ENCODE measurements at places on chromosomes 12 and 14. TPM values are rescaled to one million over a fixed set of nuclear protein-coding genes. Genes with fewer than 3 reads are reported as not detected.

DNA sequence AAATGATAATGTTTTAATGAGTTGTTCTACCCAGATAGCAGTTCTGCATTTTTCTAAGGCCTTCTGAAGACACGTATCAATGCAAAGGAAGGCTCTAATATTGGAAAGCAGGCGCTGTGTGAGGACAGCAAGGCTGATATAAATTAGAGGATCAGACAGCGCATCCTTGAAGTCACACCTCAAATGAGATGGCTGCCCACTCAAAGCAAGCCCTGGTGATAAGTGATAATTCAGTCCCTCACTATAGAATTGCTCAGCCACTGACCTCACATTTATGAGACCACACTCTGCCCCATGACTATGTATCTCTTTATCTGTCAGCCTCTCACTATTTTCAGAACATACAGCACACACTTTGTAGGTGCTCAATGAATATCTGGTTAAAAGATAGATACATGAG, 62.4 kb downstream of the ARMH4 start:
- no peak for DNase-seq

GRCh38 chr12:738712-739111, 13.7 kb upstream of the WNK1 start:
- DNase-seq = no peak

DNA sequence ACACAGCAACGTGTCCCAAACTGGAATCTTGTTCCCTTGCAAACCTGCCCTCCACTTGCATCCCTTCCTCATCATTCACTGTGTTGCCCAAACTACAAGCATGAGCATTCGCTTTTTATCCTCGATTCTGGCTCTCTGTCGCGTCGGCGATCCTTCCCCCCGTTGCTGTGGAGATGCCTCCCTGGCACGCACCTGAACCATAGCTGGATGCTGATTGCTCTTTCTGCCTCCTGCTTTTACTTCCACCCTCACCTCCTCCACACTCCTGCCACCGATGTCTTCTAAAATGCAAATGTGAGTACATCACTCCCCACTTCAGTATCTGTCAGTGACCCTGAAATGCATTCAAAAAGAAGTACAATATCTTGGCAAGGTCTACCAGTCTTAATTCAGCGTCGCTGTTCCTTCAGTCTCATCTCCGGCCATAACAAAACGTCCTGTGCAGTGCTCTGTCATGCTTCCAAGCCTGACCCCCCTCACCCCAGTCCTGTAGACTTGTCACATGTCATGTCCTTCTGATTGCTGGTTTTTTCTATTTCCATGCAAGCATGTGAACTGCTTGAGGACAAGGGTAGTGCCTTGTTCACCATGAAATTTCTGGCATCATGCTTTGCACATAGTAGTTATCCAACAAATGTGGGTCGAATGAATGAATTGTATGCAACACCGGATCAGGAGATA, 2.5 kb upstream of the PPP2R5C start:
- DNase-seq = no peak

GRCh38 chr14:91418387-91419043, 895 bp upstream of the CCDC88C start:
- no peak for DNase-seq

GRCh38 chr14:96662116-96662970, 134.8 kb upstream of the VRK1 start:
- no peak for DNase-seq

Gene SPRYD3
- polyA plus RNA-seq = 20.8 TPM

DNA sequence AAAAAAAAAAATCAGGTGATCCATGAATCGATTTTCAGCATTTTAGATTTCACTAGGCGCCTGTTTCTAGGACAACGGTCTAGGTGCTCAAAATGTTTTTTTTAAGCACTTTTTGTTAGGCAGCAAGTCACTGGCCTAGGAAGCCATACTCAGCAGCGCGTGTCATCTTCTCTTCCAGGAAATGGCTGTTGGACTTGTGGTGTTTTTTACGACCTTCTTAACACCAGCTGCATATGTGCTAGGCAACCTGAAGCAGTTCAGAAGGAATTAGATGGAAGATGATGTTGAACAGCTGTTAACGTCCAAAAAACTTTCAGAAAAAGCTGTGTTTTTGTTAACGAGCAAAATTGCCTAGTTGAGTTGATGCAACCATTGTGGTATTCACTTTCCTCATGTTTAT, 868 bp downstream of the COX8C start:
- no peak for DNase-seq

GRCh38 chr12:69966839-69967238, 141.8 kb downstream of the MYRFL start:
- DNase-seq = no peak

DNA sequence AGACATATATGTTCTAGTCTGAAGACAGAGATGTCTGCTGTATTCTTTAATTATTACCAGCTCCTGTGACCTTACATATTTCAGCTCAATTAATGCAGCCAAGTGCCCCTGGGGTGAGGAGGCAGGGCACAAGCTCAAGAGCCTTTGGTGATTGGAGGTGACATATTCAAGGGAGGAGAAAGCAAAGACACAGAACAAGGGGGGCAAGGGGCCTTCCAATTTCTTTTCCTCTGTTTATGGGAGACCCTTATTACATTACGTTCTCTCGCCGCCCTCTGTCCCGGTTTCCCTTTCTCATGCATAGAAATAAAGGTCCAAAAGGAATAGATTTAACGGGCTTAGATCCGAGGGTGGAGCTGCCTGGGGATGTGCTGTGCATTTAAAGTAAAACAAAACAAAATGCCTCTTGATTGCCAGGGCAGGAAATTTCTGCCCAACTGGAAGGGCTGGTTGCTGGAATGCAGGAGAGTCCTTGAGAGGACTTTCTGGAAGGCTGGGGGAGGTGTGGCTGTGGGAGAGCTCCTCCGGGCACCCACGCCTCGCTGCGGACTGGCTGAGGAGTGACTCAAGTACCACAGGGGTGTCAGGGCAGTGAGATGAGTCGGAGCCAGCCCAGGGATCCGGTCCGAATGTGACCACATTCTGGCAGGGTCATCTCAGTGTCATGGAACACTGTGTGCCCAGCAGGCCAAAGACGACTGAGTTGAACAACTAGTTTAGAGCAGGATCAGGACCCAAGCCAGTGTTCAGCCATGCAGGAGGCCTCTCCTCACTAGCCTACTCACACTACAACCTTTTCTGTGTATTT, 32.1 kb upstream of the GSG1 start:
- no peak for DNase-seq

GRCh38 chr14:46344327-46344937, 307.1 kb downstream of the RPL10L start:
- DNase-seq = no peak

- no peak for DNase-seq
Measured at GRCh38 chr12:25323581-25323982, 72.9 kb upstream of the KRAS start.

DNA sequence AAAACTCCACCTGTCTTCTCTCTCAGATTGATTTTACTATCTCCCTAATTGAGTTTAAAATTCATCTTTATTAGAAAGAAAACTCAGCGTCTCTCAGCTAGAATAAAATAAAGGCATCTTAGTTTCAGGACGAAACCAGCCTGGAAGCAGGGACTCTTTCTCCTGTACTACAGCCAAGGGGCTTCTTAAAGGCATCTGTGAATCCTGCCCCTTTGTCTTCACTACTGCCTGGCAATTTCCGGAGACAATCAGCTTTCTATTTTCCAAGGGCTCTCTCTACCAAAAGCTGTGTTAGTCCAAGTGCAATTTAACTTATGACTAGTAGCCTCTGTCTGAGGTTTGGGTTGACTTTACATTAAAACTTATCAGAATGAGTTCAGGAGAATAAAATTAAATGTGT, 623.3 kb upstream of the FOXG1 start:
- DNase-seq = no peak

GRCh38 chr12:132284071-132284826, 45.1 kb downstream of the GALNT9 start:
- DNase-seq = no peak

GRCh38 chr14:96881713-96882112, 84.5 kb downstream of the VRK1 start:
- no peak for DNase-seq

- no peak for DNase-seq
Measured at GRCh38 chr14:81102217-81102616, 118.5 kb downstream of the GTF2A1 start.

Gene CTSG
- polyA plus RNA-seq = 0.68 TPM

GRCh38 chr12:72289633-72290032, 17.5 kb downstream of the TRHDE start:
- no peak for DNase-seq

DNA sequence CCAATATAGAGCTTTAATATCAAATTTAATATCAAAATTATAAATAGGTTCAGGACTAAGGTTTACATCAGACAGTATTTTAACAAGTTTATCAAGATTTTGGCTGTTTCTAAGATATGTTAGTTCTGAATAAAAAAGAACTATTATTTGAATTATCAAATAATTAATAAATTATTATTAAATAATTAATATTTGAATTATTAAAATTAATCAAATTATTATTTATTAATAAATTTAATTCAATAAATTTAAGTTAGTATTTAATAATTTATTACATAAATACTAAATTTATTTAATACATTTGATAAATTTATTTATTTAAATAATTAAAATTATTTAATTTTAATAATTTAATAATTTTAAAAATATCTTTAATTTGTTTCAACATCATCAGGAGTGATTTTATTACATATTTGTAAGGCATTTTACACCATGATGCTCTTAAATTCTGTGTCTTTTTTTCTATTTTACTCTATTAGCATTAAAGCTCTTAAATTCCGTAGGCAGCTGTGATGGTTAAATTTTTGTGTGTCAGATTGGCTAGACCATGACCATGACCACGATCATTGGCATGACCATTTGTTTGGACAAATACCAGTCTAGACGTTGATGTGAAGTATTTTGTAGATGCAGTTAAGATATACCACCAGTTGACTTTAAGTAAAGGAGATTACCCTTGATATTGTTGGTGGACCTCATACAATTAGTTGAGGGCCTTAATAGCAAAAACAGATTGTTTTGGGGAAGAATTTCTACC, 82.6 kb downstream of the BBS10 start:
- no peak for DNase-seq

DNA sequence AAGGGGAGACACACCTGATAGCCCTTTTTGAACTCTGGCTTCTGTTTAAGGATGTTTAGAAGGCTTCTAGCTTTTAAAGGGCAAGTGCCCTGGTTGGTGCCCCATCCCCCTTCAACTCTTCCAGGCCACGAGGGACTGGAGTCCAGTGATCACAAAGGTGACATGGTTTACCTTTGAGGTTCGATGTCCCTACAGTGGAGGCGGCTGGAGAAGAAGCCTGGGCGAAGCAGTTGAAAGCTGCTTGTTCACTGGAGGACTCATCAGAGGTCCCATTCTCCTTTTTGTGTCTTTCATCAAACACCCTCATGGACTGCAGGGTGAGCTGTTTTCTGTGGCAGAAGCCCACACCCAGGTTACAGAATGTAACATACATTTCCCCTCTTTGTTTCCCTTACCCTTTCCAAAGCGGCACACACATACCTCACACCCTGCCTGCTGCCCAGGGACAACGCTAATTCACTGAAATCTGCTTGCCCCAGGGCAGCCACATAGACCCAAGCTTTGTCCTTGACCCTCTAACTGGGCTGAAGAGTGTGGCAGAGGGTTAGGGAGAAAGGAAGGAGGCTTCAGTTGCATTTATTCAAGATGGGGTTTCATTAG, 7.7 kb downstream of the TBX3 start:
- no peak for DNase-seq

Gene RNASE1
- 199 TPM for polyA plus RNA-seq

Gene C12orf60
- polyA plus RNA-seq = 3.9 TPM

Gene CABP1
- 5.6 TPM for polyA plus RNA-seq

DNA sequence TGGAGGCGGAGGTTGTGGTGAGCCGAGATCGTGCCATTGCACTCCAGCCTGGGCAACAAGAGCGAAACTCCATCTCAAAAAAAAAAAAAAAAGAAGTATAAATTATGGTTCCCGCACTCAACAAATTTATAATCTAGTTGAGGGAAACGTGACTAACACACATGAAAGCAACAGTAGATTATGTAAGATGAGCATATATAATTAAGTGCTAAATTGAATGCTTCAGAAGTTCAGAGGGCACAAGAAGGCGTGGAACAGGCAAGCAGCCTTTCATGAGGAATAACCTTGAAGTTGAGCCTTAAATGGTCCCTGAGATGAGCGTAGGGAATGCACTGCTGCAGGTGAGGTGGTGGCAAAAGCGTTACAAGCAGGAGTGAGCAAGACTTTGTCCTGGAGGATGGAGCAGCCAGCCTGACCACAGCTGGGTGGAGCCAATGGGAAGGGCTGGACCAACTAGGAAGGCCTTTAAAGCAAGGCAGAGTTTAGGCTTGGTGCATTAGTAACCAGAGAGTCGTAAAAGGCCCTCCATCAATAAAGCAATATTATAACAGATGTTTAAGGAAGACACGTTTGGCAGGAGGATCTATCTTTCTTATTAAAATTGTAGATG, 30.6 kb upstream of the TUBA1A start:
- no peak for DNase-seq

DNA sequence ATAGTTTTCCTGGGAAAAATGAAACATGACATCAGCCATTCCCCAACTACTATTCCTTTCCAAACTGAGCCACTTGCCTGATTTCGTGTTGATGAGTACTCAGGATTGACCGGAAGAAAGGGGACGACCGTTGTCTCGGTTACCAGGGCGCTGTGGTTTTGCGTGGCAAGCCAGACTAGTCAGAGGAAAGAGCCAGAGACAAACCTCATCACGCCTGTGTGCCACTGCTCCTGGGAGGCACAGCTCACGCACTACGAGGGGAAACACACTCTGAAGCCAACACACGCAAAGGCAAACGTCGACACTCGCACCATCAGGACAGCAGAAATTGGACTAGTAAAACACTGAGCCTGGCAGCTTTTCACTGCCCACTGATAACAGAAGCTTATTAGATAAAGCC, 35.0 kb downstream of the GIT2 start:
- DNase-seq = no peak

Gene SPTB
- polyA plus RNA-seq = 16.4 TPM

Gene PIANP
- 10.7 TPM for polyA plus RNA-seq

DNA sequence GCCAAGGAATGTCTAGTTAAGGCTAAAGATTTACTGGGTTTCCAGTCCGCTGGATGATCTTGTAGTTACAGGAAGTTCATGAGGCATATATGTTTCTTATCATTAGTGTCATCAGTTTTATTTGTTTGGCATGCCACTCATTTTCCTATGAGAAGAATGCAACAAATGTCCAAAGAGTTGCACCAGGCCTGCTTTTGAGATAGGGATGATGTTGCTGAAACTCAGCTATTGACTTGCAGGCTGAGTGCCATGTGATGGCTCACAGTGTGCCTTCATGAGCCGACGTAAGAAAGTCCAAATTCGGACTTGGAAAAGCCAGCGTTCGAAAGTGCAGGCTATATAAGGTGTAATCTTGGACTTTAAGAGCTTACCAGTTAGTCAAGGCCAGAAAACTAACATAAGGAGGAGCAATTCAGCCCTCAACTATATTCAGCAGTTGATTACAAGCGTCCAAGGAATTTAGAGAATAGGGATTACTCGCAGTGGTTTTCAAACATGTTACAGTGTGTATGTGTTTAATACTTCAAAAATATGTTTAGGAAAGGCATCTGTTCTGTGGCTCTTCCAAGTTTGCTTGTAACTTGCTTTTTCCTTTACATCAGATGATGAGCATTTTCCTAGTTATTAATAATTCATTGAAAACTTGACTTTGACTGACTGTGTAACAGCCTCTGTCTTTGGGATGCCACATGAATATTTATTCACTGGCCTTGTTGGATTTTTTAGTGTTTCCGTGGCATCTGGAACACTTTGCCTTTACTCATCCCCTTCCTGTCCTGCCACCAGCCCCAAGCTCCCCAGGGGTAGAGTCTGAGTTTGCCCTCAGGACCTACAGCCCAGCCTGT, 101.3 kb downstream of the LGMN start:
- DNase-seq = no peak

Gene SPX
- polyA plus RNA-seq = 15.6 TPM

Measured in left renal cortex interstitium (tissue), 4 donors.